ENCODE measurements at places on chromosomes 3 and 15. TPM values are rescaled to one million over a fixed set of nuclear protein-coding genes. Genes with fewer than 3 reads are reported as not detected.

Gene RMDN3
- total RNA-seq: 21.5 TPM

Gene SLC28A2
- not detected for total RNA-seq

Gene C3orf20
- total RNA-seq: not detected

Gene ZNF662
- total RNA-seq: not detected

Gene PARL
- 66.7 TPM for total RNA-seq

Gene TNFAIP8L3
- 16.4 TPM for total RNA-seq

Gene ZSCAN29
- total RNA-seq: 9.3 TPM

Gene MYH15
- 0.16 TPM for total RNA-seq

Gene GPR149
- total RNA-seq: not detected

Gene ASB14
- not detected for total RNA-seq

Gene ALAS1
- 48.6 TPM for total RNA-seq

Gene CLDN18
- not detected for total RNA-seq

Gene MB21D2
- total RNA-seq: 5.0 TPM

Gene TEX55
- not detected for total RNA-seq

Gene PRSS50
- not detected for total RNA-seq

Gene CCRL2
- not detected for total RNA-seq

Gene ENTPD3
- not detected for total RNA-seq

Gene TIGIT
- total RNA-seq: not detected

Gene XCR1
- not detected for total RNA-seq

Gene SENP8
- total RNA-seq: 1.1 TPM

Gene CTSH
- 47.1 TPM for total RNA-seq

Gene FOXL2
- 5.3 TPM for total RNA-seq

Gene TMCO5A
- not detected for total RNA-seq

Gene CLSTN2
- 0.02 TPM for total RNA-seq

Gene ADGRG7
- not detected for total RNA-seq

Gene COMMD4
- 163 TPM for total RNA-seq

Gene ROBO1
- total RNA-seq: 11.9 TPM

Gene SLC6A1
- total RNA-seq: not detected

Gene SPATA12
- total RNA-seq: 0.41 TPM

Gene ERC2
- total RNA-seq: not detected

Gene GPR62
- total RNA-seq: not detected

Gene GRAMD1C
- total RNA-seq: 2.3 TPM

Gene SERINC4
- total RNA-seq: not detected

Gene PDZRN3
- total RNA-seq: not detected

Gene PRR20G
- 0.54 TPM for total RNA-seq

Gene RBM6
- 25.0 TPM for total RNA-seq

Gene CADPS
- not detected for total RNA-seq

Gene GOLGA8S
- 0.12 TPM for total RNA-seq

Gene IL5RA
- not detected for total RNA-seq

Gene LDHAL6B
- total RNA-seq: not detected

Gene IDH3A
- total RNA-seq: 91.4 TPM

Gene TM4SF18
- total RNA-seq: 39.5 TPM

Gene ALDH1A3
- 18.9 TPM for total RNA-seq

Gene ALDH1L1
- total RNA-seq: 0.09 TPM

Gene FBXO40
- total RNA-seq: not detected

Gene LMAN1L
- total RNA-seq: not detected

Gene KNG1
- not detected for total RNA-seq

Gene SETD2
- total RNA-seq: 19.4 TPM

Gene ZBTB20
- 0.51 TPM for total RNA-seq

Gene SLC27A2
- total RNA-seq: 42.0 TPM

Gene GADL1
- total RNA-seq: not detected

Gene FAM81A
- total RNA-seq: 14.8 TPM

Gene P2RY14
- not detected for total RNA-seq
